ENCODE measurements at places on chromosomes 11 and 22.

GRCh38 chr11:103274025-103274424 is 164.8 kb downstream of the DYNC2H1 start:
- no peak for DNase-seq

- no peak for DNase-seq
Measured at GRCh38 chr22:46090631-46091201, 59.6 kb upstream of the PPARA start.

- no peak for DNase-seq
Measured at GRCh38 chr11:61742391-61742790, 10.0 kb upstream of the MYRF start.

- no peak for DNase-seq
Measured at GRCh38 chr22:30452861-30453260, 19.0 kb downstream of the SEC14L3 start.

GRCh38 chr11:76801736-76802135 is 18.6 kb downstream of the TSKU start:
- DNase-seq, result no peak

DNA sequence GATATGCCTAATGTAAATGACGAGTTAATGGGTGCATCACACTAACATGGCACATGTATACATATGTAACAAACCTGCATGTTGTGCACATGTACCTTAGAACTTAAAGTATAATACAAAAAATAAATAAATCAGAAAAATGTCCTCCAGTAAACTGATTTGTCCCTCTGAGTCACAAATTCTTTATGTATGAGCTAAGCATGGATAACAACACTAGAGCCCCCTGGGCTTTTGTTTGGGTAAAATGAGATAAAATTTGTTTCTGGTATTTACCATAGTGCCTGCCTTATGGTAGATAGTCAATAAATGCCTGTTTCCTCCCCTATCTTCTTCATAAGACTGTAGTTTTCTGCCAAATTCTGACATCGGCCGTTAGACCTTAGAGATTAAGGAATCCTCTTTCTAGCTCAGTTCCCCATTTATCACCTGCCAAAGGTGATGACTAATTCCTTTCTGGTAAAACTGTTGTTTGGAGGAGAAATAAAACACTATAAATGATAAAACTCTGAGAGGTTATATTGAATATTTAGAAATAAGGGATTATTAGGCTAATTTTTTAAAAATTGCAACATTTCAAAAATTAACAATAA is 43.6 kb upstream of the LUZP2 start:
- DNase-seq, result no peak

GRCh38 chr11:86176165-86176884 is 68.2 kb upstream of the EED start:
- no peak for DNase-seq

- no peak for DNase-seq
Measured at GRCh38 chr22:22166941-22167713, 77.5 kb upstream of the VPREB1 start.

DNA sequence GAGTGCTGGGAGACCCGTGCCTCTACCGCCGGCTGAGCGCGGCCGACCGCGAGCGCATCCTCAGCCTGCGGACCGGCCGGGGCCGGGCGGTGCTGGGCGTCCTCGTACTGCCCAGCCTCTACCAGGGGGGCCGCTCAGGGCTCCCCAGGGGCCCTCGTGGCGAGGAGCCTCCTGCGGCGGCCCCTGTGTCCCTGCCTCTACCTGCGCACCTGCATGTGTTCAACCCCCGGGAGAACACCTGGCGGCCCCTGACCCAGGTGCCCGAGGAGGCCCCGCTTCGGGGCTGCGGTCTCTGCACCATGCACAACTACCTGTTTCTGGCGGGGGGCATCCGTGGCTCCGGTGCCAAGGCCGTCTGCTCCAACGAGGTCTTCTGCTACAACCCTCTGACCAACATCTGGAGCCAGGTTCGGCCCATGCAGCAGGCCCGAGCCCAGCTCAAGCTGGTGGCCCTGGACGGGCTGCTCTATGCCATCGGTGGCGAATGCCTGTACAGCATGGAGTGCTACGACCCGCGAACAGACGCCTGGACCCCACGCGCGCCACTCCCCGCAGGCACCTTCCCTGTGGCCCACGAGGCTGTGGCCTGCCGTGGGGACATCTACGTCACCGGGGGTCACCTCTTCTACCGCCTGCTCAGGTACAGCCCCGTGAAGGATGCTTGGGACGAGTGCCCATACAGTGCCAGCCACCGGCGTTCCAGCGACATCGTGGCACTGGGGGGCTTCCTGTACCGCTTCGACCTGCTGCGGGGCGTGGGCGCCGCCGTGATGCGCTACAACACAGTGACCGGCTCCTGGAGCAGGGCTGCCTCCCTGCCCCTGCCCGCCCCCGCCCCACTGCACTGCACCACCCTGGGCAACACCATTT is 3.5 kb downstream of the KLHDC7B start:
- DNase-seq, result no peak

DNA sequence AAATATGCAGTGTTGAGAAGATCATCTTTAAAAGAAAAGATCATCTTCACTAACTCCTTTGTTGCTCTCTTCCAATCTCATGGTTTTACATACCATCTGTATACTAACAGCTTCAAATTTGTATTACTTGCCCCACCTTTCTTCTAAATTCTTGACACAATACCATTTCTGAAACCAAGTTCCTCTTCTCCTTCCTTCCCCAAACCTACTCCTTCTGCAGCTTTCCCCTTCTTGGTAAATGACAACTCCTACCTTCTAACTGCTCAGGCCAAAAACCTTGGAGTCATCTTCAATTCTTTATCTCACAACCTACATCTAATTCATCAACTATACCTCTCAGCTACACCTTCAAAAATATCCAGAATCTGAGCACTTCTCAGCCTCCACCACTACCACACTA is 9.3 kb downstream of the PRCP start:
- no peak for DNase-seq

GRCh38 chr11:74330075-74330858 is 18.8 kb upstream of the P4HA3 start:
- no peak for DNase-seq

- DNase-seq, result no peak
Measured at GRCh38 chr11:240315-240714, 3.5 kb downstream of the PSMD13 start.

DNA sequence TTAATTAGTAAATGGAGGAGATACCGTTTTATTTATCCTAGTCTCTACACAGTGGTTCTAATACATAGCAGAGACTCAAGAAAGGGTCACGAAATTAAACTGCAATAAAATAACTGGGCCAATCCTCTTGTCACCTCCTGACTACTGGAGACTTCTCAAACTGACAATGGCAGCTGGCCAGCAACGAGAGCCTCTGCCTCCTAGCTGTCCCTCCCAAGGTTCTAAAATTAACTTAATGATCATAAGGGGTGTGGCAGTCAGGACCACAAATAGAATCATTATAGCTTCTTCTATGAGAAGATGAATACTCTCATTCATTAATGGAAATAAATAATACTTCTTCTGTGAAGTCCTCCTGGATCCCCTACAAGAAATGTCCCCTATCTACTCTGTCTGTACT is 63.8 kb upstream of the APOA1 start:
- DNase-seq, result no peak

GRCh38 chr11:60700689-60701468 is 1.5 kb downstream of the MS4A8 start:
- peak; percentile 58 for DNase-seq

GRCh38 chr11:122879785-122880184 is 2.8 kb upstream of the JHY start:
- DNase-seq, result no peak

- DNase-seq, result no peak
Measured at GRCh38 chr22:27050771-27051170, 393.4 kb downstream of the MIAT start.

GRCh38 chr22:26561756-26562417 is 28.0 kb downstream of the TPST2 start:
- DNase-seq, result no peak

Data from muscle of arm (tissue), 14 donors.